ENCODE measurements at places on chromosomes 7 and 10.

DNA sequence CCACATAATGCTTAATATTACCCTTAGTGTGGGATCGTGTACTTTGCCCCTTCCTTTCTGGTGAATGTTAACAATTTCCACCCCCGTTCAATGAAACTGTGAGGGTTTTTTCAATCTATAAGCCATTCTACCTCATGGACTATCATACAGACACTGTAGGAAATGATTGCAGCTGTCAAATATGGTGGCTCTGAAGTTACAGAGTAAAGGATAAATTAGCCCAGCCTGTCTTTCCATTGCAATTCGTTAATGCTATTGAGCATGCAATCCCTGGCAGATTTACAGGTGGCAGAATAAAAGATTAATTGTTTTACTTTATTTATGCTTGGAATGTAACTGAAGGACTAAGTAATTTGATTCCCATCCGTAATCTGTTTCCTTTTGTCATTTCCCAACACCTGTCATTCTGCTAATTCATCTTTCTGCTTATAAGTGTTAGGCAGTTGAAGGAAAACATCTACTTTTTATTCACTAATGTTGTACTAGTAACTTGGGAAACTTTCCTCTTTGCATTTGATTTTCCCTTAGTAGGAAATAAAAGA, 1211.6 kb upstream of the LRRN3 start:
- no peak for DNase-seq

GRCh38 chr7:26861050-26861449, 3.3 kb downstream of the SKAP2 start:
- no peak for DNase-seq

DNA sequence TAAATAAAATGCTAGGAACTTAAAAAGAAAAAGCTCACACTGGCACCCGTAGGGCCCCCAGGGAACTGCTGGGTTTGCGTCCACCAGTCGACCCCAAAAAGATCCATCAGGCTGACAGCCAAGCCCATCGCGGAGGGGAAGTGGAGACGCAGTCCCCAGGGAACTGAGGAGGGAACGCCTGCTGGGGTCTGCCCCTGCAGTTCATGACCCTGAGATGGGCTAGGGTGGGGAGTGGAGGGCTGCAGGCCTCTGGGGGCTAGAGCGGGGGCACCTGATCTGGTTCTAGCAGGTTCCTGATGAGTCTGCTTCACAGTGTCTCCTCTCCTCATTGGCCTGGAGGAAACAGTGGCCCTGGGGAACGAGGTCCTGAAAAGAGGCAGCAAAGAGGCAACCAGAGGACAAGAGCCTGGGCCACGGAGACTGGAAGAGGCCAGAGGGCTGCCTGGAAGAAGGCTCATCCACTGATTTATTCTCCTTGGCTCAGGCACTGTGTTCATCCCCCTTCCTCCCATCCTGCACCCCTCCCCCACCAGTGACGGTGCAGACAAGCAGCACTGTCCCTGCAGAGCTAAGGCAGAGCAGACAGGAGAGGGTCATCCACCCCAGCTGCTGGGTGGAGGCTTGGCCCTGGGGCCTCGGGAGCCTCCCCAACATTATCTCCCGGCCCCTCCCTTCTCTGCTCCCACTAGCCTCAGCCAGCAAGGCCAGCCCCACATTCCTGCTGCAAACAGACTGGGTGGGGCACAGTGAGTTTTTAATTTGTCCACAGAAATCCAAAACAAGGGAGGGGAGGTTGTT, 24.7 kb upstream of the HSPA12A start:
- no peak for DNase-seq

DNA sequence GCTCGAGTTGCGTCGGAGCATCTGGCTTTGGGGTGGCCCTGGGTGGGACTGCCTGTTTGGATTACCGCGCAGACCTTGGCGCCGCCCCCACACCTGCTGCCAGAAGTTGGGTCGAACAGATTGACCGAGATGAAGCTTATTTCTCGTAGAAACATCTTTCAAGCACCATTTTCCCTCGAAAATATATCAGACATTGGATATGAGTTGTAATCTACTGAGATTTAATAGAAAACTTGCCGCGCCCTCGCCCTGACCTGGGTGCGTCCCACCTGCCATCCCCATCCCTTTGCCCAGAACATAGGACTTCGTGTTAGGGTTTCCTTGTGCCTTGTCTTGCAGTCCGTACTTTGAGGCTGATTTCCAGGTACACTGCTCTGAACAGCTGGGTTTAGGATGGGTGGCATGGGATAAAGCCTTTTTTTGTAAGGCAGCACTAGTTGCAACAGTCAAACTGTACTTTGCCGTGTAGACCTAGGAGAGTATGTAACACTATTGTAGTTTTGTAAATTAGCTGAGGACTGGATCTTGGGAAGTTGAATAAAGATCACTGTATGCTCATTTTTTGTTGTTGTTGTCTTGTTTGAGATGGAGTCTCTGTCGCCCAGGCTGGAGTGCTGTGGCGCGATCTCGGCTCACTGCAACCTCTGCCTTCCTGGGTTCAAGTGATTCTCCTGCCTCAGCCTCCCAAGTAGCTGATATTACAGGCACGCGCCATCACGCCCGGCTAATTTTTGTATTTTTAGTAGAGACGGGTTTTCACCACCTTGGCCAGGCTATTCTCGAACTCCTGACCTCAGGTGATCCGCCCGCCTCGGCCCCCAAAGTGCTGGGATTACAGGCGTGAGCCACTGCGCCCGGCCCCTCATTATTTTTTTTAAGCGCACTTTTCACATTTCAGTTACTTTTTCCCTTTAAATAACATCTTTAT, 978 bp downstream of the OGDH start:
- no peak for DNase-seq

- DNase-seq: no peak
Observed at GRCh38 chr10:131691481-131692090, 209.2 kb upstream of the PPP2R2D start.

DNA sequence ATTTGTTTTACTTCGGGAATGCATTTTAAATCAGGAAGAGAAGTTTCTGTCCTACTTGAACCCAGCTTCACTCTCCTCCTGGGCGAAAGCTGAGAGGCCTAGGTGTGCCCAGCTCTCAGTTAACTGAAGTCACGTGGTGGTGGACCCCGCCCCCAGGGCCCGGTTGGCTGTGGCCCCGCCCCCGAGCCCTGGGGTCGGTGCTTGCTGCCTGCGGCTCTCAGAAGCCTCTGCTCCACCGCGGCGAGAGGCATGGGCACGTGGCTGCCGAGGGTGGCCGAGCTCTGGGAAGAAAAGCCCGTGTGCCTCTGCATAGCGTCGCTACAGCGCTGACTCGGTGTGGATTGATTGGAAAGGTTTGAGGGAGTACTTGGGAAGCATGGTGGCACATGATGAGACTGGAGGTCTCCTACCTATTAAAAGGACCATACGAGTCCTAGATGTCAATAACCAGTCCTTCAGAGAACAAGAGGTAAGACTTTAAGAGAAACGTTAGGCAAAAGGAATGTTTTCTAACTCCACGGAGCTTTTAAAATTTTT, 34.1 kb downstream of the NET1 start:
- DNase-seq: peak; percentile 54

- no peak for DNase-seq
Observed at GRCh38 chr10:116848032-116848943, 1.0 kb upstream of the ENO4 start.

- DNase-seq: no peak
Observed at GRCh38 chr7:50863053-50863452, 80.4 kb upstream of the GRB10 start.

DNA sequence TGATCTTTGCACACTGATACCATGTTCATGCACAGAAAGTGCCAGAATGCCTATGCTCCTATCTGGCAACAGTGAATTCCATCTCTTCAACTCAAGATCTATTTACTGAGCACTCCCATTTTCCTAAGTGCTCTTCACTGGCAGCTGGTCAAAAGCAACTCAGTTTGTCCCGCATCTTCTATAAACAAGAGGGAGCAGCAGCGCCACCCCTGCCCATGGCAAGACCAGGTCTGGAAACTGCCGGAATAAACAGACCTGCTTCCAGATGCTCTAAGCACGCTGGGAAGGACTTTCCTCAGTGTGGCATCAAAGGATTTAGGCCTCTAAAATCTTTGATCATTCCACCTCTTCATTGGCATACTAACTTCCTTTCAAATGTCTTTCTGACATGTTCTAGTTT, 104.4 kb upstream of the MACROH2A2 start:
- DNase-seq: no peak

GRCh38 chr10:116637830-116638229, 17.1 kb downstream of the PNLIPRP2 start:
- no peak for DNase-seq

All from activated CD4-positive, CD25-positive, alpha-beta regulatory T cell treated with anti-CD3 and anti-CD28 coated beads, Interleukin-2, amount 50 U/mL, for 16 hours (primary cell).